ENCODE measurements at places on chromosomes 11 and 22.

DNA sequence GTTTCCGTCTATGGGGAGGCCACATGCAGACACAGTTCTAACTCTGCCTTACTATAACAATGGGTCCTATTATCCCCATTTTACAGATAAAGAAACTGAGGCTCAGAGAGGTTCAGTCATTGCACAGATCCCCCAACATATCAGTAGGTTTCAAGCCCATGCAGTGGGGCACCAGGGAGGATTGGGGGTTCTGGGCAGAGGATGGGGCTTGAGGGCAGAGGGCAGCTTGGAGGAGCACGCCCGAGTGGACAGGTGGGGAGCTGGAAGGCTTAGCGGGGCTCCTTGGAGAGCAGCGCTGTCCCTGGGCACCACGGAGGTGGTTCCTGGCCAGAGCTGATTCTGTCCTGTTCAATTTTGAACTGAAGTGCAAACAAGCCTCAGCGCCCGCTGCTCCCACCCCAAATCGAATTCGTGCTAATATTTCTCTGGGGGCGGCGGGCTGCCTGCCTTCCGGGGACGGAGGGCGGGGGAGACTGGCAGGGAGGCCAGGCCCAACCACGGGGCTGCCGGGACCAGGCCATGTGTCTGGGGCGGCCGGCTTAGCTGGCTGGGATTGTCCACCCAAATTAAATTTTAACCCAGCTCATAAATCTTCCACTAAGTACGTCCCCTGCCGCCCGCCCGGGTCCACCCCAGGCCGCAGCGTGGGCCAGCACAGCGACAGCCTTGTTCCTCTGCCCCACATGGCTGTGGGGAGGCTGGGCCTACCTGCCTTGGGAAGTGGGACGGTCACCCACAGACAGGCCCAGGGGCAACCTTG is 49.4 kb downstream of the FLRT1 start:
- DNase-seq: peak; percentile 76

GRCh38 chr22:46278656-46279645 is 11.1 kb downstream of the TTC38 start:
- no peak for DNase-seq

- DNase-seq: peak; percentile 99
Measured at GRCh38 chr11:130798280-130798679, 118.0 kb downstream of the SNX19 start.

DNA sequence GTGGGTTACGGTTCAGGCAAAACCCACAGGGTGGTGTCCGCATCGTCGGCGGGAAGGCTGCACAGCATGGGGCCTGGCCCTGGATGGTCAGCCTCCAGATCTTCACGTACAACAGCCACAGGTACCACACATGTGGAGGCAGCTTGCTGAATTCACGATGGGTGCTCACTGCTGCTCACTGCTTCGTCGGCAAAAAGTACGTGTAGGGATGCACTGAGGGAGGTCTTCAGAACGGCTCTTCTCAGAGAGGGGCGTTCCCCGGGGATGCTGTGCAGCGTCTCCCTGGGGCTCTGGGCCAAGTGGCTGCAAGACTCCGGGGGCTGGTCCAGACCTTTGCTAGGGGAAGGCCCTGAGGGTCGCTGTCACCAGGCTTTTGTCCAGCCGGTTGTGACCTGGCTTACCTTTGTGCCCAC is 1.3 kb downstream of the ACR start:
- DNase-seq: no peak

DNA sequence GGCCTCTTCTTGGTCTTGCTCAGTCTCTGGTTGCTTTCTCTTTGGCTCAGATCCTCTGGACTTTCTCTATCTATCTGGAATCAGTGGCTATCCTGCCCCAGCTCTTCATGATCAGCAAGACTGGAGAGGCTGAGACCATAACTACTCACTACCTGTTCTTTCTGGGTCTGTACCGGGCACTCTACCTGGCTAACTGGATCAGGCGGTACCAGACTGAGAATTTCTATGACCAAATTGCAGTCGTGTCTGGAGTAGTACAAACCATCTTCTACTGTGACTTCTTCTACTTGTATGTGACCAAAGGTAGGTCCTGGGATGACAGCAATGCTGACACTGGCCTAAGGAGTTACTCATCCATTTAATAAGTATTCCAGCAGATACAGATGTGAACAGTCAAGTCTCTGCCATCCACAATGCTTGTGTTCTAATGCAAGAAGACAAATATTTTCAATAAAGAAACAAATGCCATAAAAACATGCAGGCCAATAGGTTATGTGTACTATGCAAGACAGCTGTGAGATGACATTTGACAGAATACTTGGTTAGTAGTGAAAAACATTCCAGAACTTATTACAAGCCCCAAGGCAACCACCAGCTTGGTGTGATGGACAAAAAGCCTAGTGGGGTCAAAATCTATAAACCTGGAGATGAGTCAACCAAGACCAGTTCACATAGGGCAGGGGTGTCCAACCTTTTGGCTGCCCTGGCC is 13.4 kb downstream of the KDELR3 start:
- DNase-seq: peak; percentile 25

DNA sequence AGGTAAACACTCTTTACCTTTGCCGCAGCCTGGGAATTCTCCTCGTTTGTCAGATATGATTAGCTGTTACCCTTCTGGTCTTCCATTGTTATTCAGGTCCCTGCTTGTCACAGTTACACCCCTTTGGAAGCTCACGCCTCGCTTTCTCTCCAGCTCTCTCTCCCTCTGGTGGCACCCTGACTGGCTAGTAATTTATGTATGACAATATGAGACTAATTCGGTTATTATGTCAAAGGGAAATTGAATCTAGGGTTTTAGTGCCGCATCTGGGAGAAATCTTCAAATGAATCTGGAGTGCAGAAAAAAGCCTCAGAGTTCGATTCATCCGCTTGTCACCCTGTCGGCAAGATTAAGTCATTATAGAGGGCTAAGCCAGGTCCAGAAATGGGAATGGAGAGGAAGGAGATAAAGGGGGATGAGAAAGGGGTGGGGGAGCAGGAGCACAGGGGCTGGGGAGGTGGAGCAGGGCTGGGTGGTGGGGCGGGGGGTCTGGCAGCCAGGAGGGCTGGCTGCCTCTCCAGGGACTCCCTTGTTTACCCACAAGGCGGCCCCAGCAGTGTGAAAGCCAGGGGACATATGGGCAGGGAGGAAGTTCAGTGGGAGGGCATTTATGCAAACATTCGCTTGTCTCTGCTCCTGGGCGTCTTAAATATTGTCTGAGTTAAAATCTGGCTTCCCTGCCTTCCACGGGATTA is 179.0 kb upstream of the NECTIN1 start:
- no peak for DNase-seq

GRCh38 chr22:29937940-29938693 is 55.1 kb downstream of the MTMR3 start:
- peak; percentile 16 for DNase-seq

GRCh38 chr11:65573391-65574079 is 1.2 kb downstream of the FAM89B start:
- DNase-seq: no peak

- DNase-seq: no peak
Measured at GRCh38 chr11:1888347-1888753, 3.3 kb downstream of the PRR33 start.

GRCh38 chr11:116217006-116217405 is 555.8 kb downstream of the BUD13 start:
- peak; percentile 29 for DNase-seq

DNA sequence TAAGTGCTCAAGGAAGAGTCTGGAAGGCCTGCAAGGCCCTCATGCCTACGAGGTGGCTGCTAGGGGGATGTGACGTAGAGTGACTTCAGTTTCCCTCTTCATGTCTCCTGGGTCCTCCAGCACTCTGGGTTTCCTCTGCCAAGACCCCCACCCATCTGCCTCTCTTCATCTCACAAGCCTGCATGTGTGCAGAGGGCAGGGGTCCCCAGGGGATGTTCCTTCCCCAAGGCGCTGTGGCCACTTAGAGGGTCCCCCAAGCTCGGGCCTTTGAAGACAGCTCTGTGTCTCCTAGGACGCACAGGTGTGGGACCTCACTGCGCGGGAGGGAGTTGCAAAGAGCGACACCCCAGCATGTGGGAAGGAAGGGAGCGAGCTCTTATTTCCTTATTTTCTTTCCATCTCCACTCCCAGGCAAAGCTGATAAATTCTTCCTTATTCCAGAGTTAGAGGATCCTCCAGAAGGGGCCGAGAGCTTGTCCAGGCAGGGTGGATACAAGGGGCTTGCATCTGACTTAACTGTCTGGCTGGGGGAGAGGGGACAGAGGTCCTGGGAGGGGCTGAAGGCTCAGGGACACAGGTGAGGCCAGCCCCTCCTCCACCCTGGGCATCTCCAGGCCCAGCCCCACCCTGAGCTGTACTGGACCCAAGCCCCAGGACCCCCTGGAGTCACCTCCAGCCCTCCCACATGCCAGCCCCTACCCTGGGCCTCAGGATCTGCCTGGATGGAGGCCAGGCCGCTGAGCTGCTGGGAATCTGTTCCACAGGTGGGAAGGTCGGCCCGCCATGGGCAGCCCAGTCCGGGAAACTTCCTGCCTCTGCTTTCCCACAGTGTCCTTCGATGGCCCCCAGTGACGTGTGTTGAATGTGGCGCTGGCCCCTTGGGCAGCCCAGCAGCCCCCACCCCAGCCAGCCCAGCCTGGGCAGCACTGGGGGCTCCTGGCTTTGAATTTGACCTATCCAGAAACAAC is 59.7 kb upstream of the KCNQ1OT1 start:
- no peak for DNase-seq

DNA sequence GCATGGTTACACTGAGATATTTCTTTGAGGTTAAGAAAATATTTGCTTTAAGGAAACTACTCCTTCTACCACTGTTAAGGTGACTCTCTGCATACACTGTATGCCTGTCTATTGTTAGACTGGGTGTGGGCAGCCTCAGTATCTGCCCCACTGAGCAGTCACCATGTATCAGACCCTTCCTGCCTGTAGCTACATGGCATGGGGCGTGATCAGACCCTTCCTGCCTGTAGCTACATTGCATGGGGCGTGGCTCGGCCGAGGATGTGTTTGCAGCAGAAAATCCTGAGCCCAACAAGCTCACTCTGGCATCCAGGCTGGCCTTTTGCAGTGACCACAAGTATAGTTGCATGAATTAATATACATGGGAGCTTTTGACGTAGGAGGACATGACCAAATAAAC is 669.4 kb downstream of the OPCML start:
- no peak for DNase-seq

- DNase-seq: no peak
Measured at GRCh38 chr11:66550887-66551286, 4.2 kb downstream of the ACTN3 start.

GRCh38 chr22:19453718-19454117 is 6.2 kb upstream of the C22orf39 start:
- DNase-seq: no peak

DNA sequence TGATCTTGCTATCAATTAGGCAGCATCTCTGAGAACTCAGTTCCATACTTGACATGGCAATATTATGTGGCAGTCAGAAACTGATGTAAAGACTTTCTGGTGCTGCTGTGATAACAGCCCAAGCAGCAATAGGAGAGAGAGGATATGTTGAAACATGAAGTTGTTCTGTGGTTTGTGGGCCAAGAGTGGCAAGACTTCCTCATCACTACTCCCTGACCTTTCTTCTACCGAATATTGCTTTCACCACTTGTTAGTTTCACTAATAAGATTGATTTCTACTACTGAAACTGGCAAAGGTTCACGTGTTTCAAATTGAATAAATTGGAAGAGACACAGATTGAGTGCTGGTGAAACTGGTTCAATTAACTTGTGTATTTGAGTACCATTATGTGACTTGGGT is 852.6 kb upstream of the RAG2 start:
- peak; percentile 48 for DNase-seq

DNA sequence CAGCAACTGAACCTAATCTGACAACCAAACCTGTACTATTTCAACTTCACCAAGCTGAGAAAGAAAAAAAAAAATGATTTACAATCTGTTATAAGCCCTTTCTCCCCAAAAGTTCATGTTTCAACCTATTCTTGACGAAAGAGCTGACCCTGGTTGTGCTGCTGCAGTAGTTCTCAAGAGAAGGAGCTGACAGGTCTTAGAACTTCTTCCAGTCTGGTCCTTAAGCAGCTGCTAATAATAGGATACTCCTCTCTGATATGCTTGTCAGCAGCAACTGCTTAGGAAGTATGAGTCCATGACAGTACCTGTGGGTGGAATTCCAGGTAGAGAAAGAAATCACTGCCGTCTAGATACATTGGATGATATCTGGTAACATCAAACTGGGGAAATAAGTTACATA is 735.1 kb upstream of the CCDC90B start:
- no peak for DNase-seq

GRCh38 chr22:37256075-37256726 is 12.1 kb upstream of the RAC2 start:
- no peak for DNase-seq

GRCh38 chr11:63920939-63921417 is 4.0 kb upstream of the RCOR2 start:
- no peak for DNase-seq

DNA sequence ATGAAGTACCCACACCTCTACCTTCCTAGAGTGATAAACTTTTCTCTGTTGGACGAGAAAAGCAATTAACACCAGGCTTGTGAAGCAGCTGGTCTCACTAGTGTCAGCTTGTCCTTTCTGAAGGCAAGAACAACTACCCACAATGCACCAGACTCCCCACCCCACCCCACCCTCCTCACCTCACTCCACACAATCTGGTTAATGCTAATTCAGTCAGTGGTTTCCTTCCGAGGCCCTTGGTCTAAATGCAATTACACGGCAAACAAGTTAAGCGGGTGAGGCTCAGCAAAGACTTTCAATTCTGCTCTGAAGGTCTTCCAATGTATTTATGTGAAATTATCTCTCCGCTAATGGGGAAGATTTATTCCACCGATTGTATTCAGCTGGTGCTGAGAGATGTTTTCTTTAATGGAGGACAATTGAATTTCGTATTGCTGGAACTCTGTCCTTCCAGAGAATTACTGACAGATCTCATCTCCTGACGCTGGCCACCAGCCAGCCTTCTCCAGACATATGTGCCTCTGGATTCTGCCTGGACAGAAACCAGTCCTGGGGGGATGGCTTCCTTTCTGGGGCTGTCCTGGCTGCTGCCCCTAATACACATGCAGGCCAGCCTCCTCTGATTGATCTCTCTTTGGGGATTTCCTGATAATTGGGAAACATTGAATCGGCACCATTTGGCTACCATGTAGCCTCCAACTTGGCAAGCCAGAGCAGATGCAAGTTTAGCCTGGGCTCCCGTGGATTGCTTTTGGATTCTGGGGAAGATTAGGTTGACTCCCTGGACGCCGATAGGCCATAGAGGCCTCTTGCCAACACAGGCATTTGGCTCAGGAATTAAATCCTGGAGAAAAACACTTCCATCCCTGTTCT is 165.8 kb upstream of the NARS2 start:
- no peak for DNase-seq

GRCh38 chr11:119572481-119573424 is 149.8 kb upstream of the THY1 start:
- peak; percentile 72 for DNase-seq

DNA sequence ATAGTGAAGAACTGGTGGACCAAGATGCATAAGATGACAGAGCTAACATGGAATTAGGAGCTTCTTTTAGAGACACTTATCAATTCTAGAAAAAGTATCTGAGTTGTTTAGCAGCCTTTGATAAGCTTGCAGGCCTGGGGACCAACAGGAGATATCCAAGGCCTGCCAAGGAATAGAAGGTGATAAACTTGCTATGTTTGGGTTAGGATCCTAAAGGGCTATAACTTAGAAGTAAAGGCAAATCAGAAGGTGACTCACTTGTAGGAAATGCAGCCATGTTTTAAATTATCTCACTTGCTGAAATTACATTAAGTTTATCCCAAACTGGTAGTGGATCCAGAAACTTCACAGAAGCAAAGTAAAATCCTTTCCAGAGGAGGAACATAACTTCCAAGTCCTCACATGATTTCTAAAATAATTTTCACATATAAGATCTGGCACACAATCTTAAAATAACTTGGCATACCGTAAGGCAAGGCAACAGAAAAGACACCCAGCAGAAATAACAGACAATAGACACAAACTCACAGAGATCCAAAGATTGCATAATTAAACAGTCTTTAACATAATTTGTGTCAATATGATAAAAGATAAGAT is 69.6 kb upstream of the TEAD1 start:
- no peak for DNase-seq

Data from kidney tubule cell (primary cell).